ENCODE measurements at places on chromosomes 11 and 22.

DNA sequence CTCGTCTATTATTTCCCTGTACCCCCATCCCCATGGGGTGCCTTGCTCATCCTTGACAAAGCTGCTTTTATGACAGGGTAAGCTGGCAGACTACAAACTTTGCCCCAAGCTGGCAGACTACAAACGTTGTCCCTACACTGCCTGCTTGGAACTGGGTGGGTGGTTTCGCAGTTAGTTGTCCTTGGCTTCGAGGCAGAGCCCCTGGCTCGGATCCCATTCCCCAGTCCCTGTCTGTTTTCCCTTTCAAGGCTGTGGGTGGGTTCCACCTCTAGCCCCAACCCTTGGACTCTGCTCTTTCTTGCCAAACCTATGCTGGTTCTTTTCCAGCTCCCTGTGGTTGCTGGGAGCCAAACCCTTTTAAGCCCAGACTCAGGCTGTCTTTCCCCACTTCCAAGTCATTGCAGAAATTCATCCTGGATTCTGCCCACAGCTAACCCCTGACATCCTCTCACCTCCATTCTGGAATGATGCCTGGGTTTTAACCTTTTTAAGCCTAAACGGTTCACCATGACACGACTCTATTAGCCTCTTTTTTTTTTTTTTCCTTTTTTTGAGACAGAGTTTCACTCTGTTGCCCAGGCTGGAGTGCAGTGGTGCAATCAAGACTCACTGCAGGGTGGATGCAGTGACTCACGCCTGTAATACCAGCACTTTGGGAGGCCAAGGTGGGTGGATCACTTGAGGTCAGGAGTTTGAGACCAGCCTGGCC lies 9.2 kb upstream of the RBM14 start:
- DNase-seq, result no peak

GRCh38 chr11:76624500-76625379 lies 45.8 kb downstream of the LRRC32 start:
- DNase-seq, result no peak

DNA sequence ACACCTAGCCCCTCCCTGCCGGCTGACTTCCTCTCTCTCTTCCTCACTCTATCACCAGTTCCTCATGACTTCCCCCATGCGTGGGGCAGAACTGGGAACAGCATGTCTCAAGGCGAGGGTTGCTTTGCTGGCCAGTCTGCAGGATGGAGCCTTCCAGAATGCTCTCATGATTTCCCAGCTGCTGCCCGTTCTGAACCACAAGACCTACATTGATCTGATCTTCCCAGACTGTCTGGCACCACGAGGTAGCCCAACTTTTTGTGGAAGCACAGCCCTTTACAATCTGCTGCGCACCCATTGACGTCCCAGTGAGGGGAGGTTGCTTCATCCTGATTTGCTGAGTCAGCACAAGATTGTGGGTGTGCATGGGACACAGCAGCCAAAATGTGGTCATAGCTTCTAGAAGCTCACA lies 8.6 kb downstream of the TCN2 start:
- no peak for DNase-seq

DNA sequence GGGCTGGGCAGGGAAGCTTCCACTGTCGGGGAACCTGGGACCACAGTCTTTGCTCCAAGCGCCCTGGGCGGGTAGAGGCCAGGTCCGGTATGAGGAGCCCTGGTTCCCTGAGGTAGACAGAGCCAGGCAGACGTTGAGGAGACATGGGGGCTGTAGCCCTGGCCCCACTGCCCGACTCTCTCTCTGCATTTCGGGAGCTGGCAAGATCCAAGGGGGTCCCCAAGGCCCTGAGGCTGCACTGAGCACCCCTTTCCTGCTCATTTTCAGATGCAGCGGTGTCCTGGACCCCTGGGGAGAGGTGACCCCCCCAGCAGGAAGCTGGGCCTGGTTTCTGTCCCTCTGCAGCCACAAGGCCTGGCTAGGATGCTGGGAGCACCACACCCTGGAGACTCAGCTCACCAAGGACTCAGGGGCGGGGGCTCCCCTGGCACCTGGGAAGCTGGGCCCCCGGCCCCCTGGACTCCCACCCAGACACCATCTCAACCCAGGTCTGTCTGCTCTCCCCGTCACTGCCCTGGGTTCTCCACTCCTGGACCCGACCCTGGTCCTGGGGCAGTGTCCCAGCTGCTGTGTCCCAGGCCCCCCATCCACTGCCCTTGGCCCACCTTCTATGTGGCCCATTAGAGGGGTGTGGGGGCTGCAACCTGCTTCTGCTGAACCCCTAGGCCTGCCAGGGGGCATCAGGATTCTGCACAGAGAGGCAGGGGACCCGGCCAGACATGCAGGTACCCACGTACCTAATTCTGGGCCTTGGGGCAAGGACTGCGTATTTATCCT lies 15.0 kb upstream of the MUC6 start:
- no peak for DNase-seq
